ENCODE measurements at places on chromosomes 13 and 19.

DNA sequence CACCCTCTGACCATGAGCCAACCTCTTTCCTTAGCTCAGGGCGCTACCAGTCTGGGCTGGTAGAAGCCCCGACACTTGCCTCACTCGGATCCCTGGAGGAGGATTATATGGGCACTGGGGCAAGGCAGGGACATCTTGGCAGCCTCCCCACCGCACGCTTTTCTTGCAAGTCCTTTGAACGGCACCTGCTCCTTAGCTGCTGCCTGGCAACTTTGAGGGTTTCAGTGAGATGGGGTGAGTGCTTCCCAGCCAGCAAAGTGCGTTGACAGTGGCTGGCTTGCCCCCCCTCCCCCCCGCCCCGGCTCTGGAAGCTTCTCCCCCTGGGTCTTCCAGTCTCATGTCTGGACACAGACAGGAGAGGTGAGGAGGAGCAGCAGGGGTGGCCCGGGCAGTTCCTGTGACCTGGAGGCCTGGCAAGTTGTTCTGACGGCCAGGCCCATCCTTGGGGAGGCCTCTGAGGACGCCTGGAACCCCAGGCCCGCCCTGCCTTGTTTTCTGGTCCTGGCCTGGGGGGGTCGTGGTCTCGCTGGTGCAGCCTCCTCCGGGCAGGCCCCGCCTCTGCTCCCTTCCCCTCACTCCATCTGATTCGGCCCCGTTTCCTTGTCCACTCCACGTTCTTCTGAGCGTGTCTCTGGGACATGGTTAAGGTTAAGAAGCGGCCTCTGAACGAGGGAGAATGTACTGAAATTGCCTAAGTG, 75.2 kb downstream of the ATP11A start:
- DNase-seq: no peak

GRCh38 chr19:19109601-19110000, 28.7 kb downstream of the TMEM161A start:
- no peak for DNase-seq

- DNase-seq: no peak
Measured at GRCh38 chr13:59532405-59532804, 631.3 kb downstream of the DIAPH3 start.

- DNase-seq: no peak
Measured at GRCh38 chr13:98267080-98267912, 90.2 kb upstream of the RNF113B start.

DNA sequence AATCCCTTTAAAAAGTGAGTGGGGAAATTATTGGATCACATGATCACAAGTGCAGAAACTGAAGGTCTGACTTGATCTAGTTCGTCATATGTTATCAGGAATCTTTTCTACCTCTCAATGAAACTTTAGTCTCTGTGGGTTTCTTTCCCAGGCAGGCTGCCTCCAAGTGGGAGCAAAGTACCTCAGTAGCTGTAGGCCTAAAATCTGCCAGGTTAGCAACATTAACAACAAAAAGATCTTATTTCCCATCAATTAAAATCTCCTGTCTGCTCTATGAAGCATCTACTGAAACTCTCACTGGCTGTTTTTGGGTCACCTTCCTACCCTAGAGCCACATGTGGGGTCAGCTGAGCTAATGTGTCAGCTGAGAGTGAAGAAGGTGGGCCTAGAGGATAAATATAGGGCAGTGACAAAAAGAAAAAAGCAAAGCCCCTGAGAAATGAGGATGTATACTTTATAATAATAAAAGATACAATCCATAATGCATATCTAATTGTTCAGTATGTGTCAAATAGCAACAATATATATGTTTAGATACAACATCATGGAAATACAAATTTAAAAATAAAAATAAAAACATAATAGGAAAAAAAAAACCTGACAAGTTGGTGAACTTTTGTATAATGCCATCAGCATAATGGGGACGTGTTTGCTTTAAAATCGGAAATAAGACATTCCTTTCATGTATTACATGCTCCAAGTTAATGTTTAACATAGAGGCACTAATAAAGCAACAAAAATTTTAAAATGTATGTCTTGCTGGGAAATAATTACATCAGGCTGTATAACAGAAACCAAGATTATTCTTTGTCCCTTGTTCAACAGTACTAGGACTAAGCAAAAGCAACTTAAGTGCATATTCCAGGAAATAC, 141.1 kb downstream of the GPC5 start:
- DNase-seq: no peak

- no peak for DNase-seq
Measured at GRCh38 chr13:22960827-22961226, 220.0 kb upstream of the SGCG start.

DNA sequence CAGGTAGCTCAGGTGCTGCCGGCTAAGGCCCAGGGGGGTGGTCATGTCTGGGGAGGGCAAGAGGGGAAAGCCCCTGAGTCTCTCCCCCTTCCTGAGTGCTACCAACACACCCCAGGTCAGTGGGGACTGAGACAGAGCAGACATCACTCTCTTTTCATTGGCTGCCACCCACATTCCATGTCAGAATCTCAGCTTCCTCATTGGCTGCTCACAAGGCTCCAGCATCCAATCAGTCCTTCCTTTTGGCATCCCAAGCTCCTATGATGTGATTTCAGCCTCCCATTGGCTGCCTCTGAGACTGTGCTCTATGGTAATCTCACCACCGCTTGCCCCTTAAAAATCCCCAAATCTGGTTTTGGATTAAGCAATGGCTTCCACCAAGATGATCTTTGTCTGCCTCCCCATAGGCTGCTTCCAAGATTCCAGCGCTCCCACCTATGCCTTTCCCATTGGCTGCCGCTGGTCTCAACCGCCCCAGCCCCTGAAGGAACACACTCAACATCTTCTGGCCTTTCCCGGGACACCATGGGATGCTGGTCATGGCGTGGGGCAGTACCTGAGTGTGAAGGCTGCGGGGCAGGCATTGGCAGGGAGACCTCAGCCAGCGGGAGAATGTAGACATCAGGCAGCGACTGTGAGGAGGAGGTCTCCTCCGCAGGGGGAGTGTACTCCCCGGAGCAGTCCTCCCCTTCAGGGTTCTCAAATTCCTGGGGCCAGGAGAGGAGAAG, 2.0 kb downstream of the LMTK3 start:
- no peak for DNase-seq

DNA sequence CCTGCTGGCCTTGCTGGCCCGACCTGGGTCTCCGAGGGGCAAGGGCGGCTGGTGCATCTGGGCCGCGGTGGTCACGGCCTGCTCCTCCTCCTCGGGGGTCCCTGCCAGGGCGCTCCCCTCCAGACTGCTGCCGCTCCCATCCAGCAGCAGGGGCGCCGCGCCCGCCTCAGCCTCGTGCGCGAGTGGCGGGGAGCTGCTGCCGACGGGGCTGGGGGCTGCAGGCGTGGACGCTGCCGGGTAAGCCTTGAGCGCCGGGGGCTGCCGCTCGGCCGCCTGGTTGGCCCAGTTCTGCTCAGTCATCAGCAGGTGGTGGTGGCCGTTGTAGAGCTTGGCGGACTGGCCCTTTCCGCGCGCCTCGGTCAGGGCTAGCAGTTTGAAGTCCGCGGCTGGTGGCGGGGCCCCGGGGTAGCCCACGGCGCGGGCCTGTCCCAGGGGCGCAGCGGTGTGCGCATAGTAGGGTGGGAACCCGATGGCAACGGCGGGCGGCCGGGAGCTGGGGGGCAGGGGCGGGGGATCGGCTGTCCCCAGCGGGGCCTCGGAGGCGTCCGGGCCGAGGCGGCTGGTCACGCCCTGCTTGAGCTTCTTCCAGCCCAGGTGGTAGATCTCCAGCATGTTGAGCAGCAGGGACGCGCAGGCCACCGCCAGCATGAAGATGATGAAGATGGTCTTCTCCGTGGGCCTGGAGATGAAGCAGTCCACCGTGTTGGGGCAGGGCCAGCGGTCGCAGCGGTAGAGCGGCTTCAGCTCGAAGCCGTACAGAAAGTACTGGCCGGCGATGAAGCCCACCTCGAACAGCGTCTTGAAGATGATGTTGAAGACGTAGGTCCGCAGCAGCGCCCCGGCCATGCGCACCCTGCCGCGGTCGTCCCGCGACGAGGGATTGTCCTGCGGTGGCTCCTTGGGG, 18.6 kb downstream of the GJA3 start:
- no peak for DNase-seq

- no peak for DNase-seq
Measured at GRCh38 chr13:20383058-20383457, 142.6 kb downstream of the CRYL1 start.

DNA sequence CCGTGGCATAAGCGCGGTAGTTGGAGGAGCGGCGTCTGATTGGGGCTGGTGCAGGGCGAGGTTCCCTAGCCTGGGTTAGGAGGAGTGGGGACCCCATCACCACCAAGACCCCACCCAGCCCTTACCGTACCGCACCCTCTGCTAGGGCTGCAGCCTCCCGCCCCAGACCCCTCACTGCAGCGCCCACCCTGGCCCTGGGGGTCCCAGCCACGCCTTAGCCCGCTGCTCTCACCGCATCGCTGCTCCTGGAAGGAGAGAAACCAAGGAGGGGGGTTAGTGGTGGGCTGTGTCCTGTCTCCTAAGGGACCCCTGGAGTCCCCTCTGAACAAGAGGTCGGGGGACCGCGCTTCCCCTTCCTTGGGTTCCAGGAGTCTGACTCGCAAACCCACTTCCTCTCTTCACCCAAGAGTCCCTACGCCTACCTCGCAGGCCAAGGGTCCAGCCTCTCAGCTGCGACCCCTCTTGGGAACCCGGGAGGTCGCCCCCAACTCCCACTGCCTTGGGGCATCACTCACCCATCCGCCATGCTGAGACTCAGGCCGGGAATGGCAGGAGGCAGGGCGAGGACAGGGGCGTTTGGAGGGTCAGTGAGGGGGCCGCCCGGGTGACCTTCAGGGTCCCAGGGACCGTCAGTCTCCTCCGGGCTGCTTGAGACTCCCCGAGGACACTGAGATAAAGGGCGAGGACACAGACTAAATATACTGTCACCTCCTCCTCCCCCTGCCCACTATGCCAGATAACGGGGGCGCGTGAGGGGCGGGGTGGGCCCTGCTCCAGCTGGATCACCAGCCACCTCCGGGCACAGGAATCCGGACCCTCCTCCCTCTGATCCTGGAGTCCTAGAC, at the start of gene TNNI3:
Gene TNNI3, minus strand, starts transcription at position 669 of the 845 bp plus-strand sequence. Its CDS starts 143 bp downstream, at position 526.
- no peak for DNase-seq

DNA sequence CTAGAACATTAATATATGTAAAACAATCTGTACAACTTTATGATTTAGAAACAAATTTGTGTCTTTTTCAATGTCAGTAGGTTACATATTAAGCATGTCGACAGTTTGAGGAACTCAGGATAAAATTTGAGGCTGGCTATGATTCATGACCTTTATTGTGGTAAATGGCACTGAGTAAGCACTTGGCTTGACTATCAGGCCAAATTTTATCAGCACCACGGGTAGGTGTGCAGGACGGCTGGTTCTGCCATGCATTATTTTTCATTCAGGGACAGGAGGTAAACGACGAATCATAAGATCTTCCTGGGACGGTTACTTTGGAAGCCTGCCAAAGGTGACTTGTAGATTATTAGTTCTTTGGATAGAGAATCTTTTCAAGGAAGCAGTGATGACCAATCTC, 19.9 kb upstream of the CYP4F8 start:
- no peak for DNase-seq

- DNase-seq: no peak
Measured at GRCh38 chr13:48542581-48543341, 9.9 kb upstream of the RCBTB2 start.
